ENCODE measurements at places on chromosomes 13 and 19.
A peak's percentile ranks its signal among the peaks of the same experiment; 100 is the strongest.

- DNase-seq: no peak
These were observed 9.8 kb downstream of the TSHZ3 start for GRCh38 chr19:31339411-31339810.

DNA sequence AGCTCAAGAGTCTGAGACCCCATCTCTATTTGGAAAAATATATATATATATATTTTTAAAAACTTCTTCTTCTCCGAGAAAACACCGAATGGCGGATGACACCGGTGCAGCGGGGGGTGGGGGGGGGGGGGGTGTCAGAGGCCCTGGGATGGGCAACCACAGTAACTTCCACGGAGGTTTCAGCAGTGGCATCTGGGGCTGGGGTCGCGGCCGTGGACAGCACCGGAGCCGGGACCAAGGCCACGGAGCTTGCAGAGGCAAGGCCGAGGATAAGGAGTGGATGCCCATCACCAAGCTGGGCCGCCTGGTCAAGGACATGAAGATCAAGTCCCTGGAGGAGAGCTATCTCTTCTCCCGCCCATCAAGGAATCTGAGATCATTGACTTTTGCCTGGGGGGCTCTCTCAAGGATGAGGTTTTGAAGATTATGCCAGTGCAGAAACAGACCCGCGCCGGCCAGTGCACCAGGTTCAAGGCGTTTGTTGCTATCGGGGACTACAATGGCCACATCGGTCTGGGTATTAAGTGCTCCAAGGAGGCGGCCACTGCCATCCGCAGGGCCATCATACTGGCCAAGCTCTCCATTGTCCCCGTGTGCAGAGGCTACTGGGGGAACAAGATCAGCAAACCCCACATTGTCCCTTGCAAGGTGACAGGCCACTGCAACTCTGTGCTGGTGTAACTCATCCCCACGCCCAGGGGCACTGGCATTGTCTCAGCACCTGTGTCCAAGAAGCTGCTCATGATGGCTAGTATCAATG is 59.0 kb downstream of the EPS15L1 start:
- DNase-seq: no peak

- DNase-seq: no peak
These were observed 8.6 kb downstream of the VASP start for GRCh38 chr19:45515807-45516401.

DNA sequence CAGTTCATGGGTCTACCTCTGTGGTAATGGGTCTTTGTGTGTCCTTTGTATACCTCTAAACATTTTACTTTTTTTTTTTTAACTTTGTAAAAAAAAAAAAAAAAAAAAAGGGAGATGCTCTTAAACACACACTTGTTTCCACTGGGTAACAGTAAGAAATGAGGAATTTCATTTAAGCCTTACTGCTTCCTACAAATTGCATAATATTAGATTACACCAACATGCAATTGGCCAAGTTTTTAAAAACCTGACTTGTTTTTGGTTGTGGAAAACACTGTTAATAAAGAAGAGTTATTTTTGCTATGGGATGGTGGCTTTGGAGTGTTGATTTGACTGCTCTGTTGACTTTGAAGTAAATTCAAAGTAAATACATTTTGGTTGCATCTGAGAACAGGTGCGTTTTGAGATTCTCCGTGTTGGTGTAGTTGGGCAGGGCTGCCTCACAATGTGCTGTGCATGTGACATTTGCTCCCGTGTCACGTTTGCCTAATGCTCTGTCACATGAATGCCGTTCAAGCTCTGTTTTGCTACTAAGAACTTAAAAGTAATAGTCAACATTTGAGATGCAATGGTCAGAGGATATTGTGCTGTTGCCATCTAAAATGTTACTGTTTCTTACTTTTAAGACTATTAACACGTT is 202.4 kb downstream of the LMO7 start:
- no peak for DNase-seq

GRCh38 chr13:97844151-97844550 is 109.3 kb upstream of the IPO5 start:
- no peak for DNase-seq

DNA sequence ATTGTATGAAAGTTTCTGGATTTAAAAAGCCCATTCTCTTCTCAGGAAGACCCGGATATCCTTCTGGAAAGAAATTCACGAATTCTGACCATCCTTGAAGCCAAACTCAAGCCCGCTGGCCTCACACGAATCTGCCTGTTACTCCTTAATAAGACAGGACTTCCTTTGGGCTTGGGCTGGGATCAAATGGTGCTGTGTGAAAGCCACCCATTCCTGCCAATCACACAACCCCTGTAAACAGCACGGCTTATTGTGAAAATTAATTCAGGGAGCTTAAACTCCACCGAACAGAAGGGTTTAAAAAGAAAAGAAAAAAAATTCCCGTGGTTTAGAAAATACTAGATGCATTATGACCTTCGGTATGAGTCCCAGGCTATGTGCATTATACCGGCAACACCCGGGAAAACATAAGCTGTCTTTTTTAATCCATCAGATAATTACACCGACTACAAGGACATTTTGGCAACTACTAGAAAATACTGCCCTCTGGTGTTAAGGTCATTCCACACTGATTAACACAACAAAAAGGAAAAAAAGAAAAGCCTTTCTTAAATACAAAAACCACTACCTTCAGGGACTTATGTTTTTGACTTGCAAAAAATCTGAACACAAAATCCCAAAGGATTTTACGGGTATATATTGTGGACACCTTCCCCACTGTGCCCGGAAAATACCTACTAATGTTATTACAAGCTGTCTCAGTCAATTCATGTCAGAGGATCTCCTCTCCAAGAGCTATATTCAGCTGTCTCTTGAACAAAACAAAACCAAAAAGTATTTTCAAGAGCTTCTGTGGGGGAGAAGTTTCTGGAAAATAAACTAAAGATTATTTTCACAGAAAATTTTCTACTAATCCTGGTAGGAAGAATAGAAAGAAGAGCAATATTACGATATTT is 76.0 kb upstream of the LSM14A start:
- no peak for DNase-seq

DNA sequence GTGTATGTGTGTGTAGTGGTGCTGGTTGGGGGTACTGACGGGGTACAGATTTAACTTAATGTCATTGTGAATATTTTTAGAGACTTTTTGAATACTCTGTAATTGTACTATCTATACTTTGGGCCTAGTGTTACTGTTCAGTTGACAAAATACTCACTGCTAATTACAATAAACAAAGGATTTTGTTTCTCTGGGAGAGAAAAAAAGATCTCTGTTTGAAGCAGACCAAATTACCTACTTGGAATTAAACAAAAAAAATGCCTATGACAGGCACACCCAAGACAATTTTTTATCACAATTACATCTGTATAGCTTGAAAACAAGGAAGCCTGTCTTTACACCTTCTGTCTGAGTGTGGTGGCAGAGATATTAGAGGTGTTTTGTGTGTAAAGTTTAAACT is 45.1 kb downstream of the OLFM4 start:
- DNase-seq: no peak

GRCh38 chr13:24271601-24272451 is 37.6 kb upstream of the C1QTNF9 start:
- DNase-seq: peak; percentile 46

GRCh38 chr13:46165485-46166223 is 16.3 kb downstream of the LCP1 start:
- no peak for DNase-seq

DNA sequence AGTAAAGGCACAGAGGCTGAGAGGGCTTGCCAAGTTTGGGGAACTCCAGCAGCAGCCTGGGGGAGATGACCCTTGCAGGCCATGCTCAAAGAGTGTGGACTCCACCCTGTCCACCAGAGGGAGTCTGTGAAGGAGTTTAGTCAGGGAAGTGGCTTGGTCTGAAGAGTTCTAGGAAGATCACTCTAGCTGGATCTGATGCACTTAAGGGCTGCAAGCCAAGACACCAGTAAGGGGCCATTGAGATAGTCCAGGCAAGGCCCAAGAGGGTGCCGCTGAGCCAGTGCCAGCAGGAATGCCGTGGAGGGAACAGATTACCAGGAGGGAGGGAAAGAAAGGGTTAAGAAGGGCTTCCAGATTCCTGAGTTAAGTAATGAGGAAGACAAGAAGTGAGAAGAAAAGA is 68.7 kb downstream of the ZAR1L start:
- no peak for DNase-seq

DNA sequence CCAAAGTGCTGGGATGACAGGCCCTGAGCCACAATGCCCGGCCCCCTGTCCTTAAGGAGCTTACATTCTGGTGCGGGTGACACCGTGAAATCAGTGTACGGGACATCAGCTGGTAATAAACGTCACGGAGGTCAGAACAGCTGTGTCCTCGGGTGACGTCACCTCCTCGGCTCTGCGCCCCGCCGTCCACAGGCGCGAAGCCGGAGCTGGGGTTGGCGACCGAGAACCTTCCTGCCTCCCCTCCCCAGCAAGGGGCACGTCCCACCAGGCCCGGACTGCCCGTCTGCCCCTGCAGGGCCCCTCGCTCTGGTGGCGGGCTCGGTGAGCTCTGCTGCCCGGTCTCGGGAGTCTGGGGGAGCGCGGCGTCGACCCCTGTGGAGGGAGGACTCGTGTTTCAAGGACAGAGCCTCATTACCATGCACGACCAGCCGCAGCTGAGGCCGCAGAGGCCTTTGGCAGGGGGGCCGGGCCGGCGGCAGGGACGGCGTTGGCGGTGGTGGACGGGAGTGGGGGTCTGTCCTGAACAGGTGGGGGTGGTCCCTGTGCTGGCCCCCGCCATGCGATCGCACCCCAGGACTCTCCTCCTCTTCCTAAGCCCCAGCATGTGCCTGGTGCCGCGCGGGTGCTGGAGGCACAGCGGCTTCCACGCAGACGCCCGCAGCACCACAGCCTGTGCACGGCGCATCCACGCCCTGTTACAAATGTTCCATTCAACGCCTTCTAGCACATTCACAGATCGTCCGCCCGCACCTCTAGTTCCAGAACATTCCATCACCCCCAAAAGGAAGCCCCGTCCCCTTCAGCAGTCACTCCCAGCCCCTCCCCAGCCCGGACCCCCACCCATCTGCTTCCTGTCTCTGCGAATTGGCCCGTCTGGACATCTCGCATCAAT is 5.4 kb downstream of the LINGO3 start:
- DNase-seq: no peak

GRCh38 chr13:63693696-63694095 is 2278.0 kb upstream of the PCDH20 start:
- no peak for DNase-seq

GRCh38 chr13:81636120-81636519 is 1295.2 kb upstream of the SPRY2 start:
- no peak for DNase-seq

DNA sequence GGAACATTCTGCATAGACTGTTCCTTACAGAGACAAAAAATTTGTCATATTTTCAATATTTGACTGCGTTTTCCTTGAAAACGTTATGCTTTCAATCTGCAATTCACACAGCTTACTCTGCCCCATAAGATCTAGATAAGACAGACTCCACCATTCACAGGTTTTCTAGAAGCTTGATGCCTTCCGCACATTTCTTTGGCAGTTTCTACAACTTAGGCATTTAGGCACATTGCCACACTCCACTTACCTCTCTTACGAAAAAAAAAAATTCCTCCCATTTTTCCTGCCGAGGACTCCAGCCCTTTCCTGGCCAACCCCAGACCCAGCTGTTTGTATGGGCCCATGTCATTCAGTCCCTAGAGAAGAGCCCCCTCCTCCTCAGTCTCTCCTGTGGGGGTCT is 11.2 kb downstream of the ATP12A start:
- DNase-seq: no peak

DNA sequence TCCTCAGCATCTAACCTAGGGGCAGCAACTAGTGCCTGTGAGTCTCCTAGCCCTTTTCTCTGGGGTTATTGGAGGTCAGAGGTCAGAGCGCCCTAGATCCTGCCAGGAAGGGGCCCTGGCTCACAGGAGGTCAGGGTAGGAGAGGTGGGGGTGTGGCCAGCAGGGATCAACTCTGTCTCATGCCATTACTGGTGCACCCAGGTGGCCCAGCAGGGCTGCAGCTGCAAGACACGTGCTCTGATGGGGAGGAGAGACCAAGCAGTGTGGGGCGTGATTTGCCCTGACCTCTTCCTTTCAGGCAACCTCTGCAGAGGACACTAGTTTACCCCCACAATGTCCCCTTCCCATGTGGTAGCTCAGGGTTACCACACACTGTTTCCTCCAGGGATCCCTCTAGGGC is 73.3 kb upstream of the ZNF30 start:
- DNase-seq: no peak

DNA sequence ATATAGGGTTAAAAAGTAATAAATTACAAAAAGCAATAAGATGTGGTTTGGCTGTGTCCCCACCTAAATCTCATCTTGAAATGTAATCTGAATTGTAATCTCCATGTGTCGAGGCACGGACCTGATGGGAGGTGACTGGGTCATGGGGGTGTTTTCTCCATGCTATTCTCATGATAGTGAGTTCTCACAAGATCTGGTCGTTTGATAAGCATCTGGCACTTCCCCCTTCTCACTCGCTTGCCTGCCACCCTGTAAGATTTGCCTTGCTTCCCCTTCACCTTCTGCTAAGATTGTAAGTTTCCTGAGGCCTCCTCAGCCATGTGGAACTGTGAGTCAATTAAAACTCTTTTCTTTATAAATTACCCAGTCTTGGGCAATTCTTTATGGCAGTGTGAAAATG is 577.4 kb downstream of the TBC1D4 start:
- DNase-seq: no peak

GRCh38 chr19:42555317-42555716 is 27.0 kb upstream of the CEACAM1 start:
- DNase-seq: no peak

DNA sequence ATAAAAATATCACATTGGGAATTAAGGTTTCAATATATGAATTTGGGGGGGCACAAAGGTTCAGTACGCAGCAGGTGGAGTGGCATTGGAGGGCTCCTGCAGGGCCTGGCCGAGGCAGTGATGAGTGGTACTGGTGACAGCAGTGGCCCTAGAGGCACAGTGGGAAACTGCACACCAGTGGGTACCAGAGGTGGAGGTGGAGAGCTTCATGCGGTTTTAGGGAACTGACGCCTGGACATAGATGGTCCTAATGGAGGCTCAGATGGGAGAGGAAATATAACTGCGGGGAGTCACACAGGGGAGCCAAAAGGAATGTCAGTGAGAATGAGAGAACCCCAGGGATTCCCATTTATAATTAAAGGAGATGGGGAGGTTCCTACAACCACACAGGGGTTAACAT is 156.2 kb downstream of the COG6 start:
- no peak for DNase-seq
